Kasumi-1 (cell line): ENCODE measurements at places on chromosomes 13 and 19.
A peak's percentile ranks its signal among the peaks of the same experiment; 100 is the strongest.

GRCh38 chr19:21238670-21239069, 90.5 kb downstream of the ZNF708 start:
- DNase-seq: no peak

DNA sequence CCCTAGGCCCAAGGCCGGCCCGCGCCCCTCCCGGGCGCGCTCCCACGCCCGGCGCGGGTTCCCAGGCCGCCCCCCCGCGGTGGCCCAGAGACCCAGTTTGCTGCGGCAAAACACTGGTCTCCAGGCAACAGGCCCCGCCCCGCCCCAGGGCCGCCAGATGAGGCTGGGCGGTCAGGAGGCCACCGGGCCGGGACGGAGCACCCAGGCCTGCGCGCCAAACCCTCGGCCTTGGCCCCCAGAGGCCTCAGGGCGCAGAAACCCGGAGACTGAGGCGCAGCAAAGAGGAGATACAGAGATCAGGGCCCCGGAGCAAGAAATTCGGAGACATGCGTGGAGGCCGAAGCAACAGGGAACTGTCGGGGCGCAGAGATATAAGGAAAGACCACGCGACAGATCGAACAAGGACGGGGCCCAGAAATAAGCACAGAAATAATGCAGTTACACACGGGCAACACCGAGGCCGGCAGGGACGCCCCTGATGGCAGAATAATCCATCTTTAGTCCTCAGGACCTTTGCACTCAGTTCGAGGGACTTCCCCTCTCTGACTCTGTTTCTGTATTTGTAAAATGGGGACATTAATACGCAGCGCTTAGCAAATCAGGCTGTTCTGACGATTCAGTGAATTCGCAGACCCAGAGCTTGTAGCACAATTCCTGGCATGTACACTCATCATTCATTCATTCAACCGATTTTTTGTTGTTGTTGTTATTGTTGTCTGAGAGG, 20.8 kb upstream of the ERCC1 start:
- peak; percentile 54 for DNase-seq

DNA sequence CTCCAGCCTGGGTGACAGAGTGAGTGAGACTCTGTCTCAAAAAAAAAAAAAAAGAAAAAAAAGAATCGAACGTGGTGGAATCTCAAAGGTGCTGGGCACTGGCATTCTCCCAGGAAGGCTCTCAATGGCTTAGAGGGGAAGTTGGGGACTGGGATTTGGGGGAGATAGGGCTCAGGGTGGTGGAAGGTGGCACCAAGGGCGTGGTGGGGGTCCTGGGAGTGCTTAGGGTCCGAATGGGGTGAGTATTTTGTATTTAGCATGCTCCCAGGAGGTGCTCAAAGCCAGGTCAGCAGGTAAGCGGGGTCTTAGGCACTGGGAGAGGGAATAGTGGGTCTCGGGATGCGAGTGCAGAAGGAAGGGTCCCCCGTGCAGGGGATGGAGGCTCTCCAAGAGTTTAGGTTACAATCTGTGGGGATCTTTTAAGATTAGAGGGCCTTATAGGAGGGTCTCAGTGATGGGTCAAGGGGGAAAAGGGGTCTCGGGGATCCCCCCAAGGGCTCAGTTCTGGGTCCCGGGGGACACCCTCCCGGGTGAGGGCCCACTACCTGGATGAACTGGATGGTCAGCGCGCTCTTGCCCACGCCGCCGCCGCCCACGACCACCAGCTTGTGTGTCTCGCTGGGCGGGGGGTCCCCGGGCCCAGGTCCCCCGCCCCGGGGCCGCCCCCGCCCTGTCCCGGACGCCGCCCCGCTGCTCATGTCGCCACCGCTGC, 386 bp downstream of the RRAS start:
- no peak for DNase-seq

DNA sequence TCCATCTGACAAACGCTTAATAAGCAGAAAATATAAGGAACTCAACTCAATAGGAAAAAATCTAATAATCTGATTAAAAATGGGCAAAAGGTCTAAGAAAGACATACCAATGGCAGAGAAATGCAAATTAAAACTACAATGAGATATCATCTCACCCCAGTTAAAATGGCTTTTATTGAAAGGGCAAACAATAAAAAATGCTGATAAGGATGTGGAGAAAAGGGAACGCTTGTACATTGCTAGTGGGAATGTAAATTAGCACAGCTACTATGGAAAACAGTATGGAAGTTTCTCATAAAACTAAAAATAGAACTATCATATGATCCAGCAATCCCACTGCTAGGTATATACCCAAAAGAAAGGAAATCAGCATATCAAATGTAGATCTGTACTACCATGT, 508.8 kb upstream of the GPC6 start:
- no peak for DNase-seq

DNA sequence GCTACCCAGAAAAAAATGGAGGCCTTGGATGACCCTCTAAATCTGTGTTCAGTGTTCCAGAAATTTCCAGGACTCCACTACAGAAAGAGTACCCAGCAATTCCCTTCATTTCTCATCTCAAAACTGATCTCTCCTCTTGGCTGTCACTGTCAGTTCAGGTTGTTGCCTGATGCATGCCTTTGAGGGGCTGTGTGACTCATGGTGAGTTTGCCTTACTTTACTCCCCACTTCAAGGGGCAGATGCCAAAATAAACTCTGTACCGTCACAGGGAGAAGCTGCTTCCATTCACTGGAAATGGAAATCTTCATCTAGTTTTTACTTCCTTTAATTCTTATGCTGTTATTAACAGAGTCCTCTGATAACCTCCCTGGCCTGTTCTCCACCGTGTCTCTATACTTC, 1075.0 kb downstream of the DIAPH3 start:
- no peak for DNase-seq

DNA sequence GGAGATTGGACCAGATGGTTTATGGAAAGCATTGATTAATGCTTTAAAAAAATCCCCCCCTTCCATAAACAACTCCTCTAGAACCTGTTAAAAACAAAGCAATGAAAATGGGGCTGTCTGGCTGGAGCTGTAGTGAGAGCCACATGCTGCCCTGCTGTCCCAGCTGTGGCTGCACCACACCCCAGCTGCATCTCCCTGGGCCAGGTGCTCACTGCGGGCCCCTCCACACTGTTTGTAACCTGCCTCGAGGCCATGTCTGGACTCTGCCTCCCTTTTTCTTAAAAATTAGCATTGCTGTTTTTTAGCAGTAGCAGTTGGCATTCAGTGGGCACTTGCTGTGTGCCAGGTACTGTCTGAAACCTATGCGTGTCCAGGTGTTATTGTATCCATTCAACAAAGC, 15.2 kb upstream of the F2RL3 start:
- DNase-seq: no peak

- DNase-seq: peak; percentile 84
Measured at GRCh38 chr13:50123862-50124535, 108.8 kb downstream of the KCNRG start.

GRCh38 chr13:80374444-80374843, 33.5 kb upstream of the SPRY2 start:
- no peak for DNase-seq

GRCh38 chr13:29577136-29578051, 18.1 kb downstream of the SLC7A1 start:
- DNase-seq: no peak

DNA sequence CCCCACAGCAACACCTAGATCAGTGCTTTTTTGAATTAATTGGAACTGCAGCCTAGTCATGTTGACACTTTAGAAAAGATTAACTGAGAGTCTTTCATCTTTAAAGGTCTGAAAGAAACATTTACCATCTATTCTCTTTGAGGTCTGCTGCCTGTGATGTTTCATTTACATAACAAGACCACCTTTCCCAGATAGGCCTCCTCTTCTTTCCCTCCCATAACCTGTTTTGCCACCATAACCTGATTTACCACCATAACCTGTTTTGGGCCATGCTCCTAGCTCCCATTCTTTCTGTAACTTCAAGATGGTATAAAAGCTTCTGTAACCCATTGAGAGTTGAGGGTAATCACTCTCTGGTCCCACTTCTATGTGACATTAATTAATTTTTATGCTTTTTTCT, 320.8 kb downstream of the PCDH20 start:
- no peak for DNase-seq

DNA sequence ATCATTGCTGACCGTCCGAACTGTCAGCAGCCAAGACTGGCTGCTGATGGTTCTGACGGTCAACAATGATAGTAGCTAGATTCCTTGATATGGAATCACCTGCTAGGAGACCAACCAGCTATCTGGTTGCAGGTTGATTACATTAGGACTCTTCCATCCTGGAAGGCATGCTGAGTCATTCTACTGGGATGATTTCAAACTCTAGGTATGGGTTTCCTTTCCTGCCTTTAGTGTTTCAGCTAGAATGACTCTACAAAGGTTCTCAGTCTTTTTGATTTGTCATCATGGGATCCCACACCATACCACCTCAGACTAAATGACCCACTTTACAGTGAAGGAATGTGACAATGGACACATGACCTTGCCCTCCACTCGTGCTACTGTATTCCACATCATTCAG, 138.1 kb upstream of the KL start:
- no peak for DNase-seq

- DNase-seq: no peak
Measured at GRCh38 chr19:28427376-28428083, 785.4 kb downstream of the UQCRFS1 start.

- DNase-seq: no peak
Measured at GRCh38 chr19:53132141-53132991, at the start of gene ZNF415. Gene ZNF415 (minus strand): TSS chr19:53132910. CDS start chr19:53122676, 10,234 bp downstream.

DNA sequence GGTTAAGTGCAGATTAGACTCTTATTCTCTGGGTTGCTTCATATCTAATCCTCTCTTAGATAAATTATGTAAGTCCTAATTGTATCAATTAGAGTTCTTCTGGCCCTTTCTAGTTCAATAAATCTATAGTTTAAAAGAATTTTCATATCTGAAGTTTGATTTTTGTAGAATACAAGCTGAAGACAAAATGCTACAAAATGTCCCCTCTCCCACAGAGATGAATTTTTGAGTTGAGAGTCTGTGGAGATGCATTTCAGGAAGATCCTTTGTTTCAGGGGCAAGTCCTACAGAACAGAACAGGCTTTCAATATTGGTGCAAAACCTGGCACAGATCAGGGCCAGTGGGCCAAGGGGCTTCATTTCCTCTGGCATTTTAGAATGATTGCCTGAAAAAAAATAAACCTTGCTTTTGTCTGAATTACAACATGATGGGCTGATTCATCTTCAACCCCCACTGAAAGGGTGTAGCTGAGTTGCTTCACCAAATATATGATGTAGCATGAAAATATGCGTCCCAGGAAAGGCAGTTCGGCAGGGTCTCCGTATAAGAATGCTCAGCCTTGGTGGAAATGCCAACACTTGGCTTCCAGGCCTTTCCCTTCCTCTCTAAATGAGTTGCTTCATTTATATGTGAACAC, 6.4 kb upstream of the IPO5 start:
- no peak for DNase-seq

DNA sequence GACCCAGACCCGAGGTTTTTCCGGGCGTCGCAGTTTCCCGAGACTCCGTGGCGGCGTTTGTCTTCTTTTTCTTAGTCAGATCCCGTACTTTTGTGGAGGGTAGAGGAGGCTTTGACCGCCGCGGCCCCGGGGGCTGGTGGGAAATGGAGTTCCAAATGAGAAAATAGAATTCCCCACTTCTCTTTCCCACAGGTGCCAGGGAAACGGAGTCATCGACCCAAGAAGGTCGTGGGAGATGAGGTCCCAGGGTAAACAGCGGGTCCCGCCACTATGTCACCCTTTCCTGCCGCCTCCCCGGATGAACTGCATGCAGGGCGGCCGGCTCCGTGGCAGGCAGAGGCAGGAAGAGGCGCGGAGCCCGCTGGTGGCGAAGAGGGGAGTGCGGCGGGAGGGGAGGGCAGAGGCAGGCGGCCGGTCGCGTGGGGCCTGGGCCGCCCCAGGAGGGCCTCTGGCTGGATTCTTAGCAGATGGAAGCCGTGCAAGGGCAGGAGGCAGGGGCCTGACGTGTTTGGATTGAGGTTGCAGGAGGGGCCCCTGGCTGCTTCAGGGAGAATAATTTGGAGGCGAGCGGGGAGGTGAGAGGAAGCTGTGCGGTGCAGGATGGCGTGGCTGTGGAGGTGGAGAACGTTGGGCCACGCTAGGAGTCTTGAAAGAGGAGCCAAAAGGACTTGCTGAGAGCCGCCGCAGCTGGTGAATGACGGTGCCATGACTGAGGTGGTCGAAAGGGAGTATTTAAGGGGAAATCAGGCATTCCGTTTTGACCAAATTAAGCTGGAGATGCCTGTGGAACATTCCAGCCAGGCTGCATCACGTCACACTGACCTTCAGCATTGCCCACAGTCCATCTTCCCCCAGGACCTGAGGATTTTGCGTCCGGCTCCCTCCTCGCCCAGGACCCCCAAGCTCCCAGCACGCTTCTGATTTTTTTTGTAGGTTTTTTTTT, 11.7 kb downstream of the CYTH2 start:
- DNase-seq: peak; percentile 10

GRCh38 chr19:45592366-45592765, 7.8 kb upstream of the OPA3 start:
- no peak for DNase-seq

DNA sequence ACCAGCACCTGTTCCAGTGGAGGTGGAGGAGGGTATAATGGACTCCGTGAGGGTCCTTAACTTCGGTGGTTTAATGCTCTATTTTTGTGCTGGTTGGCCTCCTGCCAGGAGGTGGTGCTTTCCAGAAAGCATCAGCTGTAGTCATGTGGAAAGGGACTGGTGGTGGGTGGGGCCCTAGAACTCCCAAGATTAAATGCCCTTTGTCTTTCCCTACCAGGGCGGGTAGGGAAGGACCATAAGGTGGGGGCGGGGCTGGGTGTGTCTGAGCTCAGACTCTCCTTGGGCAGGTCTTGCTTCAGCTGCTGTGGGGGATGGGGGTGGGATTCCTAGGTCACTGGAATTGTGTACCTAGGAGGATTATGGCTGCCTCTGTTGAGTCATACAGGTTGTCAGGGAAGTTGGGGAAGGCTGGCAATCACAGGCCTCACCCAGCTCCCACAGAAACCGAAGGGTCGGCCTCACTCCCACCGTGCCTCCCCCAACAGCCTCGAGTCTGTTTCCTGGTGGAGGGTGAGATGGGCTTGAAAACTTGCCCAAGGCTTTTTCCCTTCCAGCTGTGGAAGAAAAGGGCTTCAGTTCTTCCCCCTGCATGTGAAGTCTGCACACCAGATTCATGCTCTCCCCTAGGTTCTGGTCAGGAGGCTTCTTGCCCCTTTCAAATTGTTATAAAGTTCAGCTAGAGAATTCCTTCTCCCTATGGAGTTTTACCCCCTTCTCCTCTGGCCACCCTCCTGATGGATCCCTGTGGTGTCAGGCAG, 60.3 kb upstream of the CLDN10 start:
- DNase-seq: no peak

- no peak for DNase-seq
Measured at GRCh38 chr13:94313926-94314325, 165.6 kb downstream of the DCT start.

DNA sequence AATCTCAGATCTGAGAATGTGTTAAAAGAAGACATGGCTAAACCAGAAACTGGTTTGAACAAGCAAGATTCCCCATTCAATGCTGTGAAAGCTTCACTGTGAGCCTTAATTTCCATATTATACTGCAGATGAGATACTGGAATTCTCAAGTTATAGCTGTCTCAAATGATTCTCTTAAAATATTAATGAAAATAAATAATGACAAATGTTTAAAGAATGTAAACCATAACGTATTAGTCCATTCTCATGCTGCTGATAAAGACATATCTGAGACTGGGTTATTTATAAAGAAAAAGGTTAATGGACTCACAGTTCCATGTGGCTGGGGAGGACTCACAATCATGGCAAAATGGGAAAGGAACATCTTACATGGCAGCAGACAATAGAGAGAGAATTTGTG, 667.8 kb downstream of the SLITRK1 start:
- DNase-seq: no peak

GRCh38 chr13:112250788-112251445, 125.2 kb upstream of the SPACA7 start:
- DNase-seq: no peak

- DNase-seq: no peak
Measured at GRCh38 chr13:114015969-114016295, 42.1 kb upstream of the C13orf46 start.

GRCh38 chr13:113443991-113444390, 9.3 kb downstream of the ADPRHL1 start:
- no peak for DNase-seq
